Activated CD4-positive, alpha-beta T cell treated with anti-CD3 and anti-CD28 coated beads for 36 hours (primary cell): ENCODE measurements at places on chromosomes 7 and 10. TPM values are rescaled to one million over a fixed set of nuclear protein-coding genes. Genes with fewer than 3 reads are reported as not detected.

GRCh38 chr7:131007439-131008330 lies 273.7 kb upstream of the KLF14 start:
- H3K27me3 ChIP-seq: no peaks in the 10 kb centered on the region
- peaks cover 31% of the 10 kb centered on the region for H3K36me3 ChIP-seq
- H3K27ac ChIP-seq: peak overlapping the region; percentile 96
- peak; percentile 80 for DNase-seq
- peak overlapping the region; percentile 68 for H3K4me3 ChIP-seq

DNA sequence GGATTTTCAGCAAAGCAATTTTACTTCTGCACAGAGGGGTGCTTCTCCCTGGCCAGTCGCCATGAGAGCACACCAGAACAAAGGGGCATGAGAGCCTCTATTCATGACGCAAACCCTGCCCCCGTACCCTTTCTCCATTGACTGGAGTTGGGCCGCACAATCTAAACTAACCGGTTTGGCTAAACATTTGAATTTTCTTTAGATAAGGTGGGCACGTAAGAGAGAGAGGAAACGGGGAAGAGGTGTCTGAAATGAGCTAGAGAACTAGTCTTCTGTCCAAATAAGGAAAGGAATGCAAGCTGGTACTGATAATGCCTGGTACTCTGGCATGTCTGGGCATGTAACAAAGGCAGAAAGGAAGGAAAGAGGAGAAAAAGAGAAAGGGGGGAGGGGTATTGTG lies 13.2 kb upstream of the SCIN start:
- no peak overlapping the region for H3K4me3 ChIP-seq
- no peaks in the 10 kb centered on the region for H3K4me1 ChIP-seq
- no peak for DNase-seq

DNA sequence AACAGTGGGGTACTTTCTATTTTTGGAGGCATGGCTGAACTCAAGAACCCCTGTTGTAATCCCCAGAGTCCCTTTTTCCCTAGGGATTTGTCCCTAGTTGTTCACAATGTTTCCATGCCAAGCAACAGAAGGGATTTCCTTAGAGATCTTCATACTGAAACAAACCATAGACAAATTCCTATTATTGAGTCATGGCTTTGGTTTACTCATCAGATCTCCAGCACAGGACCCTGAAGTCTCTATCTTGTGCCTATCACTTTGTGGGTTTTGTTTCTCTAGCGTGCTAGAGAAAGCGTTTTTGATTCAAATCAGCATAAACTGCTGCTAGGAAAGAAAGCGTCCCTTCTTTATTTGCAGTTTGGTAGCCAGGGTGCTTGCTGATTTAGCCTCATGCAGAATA lies 165.0 kb downstream of the BAMBI start:
- DNase-seq: no peak
- H3K36me3 ChIP-seq: no peaks in the 10 kb centered on the region
- no peak overlapping the region for H3K4me3 ChIP-seq
- H3K27me3 ChIP-seq: peaks cover 6% of the 10 kb centered on the region
- H3K27ac ChIP-seq: no peak overlapping the region

DNA sequence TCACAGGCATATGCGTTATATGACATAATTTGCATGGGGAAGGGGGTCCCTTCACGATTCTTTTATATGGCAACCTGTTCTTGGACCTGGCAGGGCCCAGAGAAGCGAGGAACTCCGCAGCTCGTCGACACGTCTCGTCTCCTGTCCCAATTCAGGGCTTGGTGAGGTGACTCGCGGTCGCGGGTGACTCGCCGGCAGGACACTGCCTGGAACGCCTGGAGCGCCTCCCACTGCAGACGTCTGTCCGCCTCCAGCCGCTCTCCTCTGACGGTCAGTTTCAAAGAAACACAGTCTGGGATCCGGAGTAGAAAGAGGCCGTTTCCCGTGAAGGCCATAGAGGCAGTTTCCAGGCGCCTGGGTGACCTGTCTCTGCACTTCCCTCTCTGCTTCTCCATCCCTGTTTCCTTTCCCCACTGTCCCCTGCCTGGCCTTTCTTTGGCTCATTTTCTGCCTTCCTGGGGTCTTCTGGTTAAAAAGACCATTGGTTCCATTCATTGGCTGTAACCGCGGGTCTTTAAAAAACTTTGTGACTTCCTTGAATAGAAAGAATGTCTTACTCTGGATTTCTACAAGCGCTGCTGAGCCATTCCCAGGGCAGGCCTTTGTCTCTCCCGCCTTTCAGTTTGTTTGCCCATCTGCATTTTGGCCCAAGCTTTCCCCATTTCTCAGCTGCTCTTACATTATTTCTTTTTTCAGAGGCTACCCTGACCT lies 1.2 kb downstream of the UPP1 start:
- peaks cover 62% of the 10 kb centered on the region for H3K4me1 ChIP-seq
- no peaks in the 10 kb centered on the region for H3K27me3 ChIP-seq
- H3K36me3 ChIP-seq: peaks cover 48% of the 10 kb centered on the region

DNA sequence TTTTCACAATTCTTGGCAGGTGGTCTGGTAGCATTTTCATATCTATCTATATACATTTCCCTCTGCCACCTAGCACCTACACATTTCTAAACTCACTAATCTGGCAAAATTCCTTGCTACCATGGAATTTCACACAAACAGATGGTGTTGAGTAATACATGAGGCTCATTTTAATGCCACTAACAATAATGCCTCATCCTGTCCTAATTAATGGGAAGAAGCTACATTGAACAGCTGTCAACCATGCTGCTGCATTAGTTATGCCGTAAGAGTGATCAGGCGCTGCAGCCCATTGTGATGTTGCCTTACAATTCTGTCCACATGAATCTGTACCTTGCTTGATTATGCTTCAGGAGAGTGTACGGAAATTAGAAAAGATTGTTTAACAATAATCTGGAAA lies 23.2 kb downstream of the COL1A2 start:
- peaks cover 5% of the 10 kb centered on the region for H3K27me3 ChIP-seq
- H3K36me3 ChIP-seq: no peaks in the 10 kb centered on the region
- H3K4me3 ChIP-seq: no peak overlapping the region
- no peak for DNase-seq

GRCh38 chr10:111139567-111139966 lies 62.7 kb downstream of the ADRA2A start:
- H3K36me3 ChIP-seq: no peaks in the 10 kb centered on the region
- no peak for DNase-seq
- H3K4me1 ChIP-seq: no peaks in the 10 kb centered on the region
- no peak overlapping the region for H3K4me3 ChIP-seq
- peaks cover 31% of the 10 kb centered on the region for H3K27me3 ChIP-seq
- no peak overlapping the region for H3K27ac ChIP-seq

DNA sequence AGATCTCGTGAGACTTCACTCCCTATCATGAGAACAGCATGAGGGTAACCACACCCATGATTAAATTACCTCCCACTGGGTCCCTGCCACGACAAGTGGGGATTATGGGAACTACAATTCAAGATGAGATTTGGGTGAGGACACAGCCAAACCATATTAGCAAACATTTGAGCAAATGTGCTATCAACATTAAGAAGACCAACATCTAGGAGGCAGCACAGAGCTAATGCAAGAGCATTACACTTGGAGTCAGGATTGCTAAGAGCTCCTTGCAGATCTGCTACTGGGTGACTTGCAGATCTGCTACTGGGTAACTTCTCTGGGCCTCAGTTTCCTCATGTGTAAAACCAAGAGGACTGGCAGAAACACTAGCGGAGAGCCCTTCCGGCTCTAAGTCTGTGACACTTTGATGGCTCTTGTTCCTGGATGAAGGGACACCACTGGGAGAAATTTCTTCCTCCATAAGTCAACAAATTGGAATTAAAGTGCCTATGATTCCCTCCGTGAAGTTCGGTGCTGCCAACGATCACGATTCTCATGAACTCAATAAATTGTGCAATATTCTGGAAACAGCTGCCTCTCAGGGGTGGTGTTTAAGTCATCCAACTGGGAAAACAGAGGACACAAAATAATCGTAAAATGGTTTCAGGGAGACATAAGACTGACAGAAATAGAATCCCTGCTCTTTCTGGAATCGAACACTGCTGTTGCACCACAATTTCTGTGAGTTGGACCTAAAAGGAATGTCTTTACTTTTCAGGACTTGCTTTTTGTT lies 115.8 kb upstream of the ITGB1 start:
- no peaks in the 10 kb centered on the region for H3K36me3 ChIP-seq
- DNase-seq: no peak
- no peaks in the 10 kb centered on the region for H3K27me3 ChIP-seq

DNA sequence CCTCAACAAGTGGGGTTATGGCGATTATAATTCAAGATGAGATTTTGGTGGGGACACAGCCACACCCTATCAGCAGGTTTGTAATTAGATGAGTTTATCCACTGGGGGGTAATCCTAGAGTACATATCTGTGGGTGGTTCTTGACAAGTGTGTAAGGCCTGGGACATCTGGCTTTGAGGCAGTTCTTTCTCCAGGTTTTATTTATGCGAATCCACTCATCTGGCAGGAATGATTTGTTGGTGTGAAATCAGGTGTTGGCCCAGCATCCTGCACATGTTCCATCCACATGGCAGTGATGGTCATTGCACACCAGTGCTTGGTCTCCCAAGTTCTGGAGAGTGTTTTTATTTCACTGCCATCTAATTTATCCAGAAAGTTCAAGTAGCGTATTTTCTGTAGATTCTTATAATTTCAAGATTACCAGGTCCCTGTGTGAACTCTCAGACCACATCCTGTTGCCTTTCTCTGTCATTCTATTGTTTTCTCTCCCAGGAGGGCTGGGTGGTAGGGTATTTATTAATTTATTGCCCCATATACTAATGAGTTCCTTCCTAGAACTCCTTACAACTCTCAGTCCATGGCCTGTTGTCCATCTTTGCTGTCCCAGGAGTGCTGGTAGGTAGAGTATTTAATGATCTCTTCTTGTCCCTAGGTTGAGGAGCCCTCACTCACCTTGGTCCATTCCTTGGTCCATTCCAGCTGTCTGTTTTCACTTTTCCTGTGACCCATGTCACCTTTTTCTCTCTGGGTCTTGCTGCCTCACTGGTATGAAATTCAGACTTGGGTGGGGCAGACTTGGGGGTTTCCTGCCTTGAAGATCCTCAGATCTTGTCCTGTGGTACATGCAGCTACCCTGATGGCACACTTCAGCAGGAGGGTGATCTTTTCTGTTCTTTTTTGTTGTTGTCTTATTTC lies 10.4 kb downstream of the RALA start:
- peaks cover 59% of the 10 kb centered on the region for H3K36me3 ChIP-seq
- peaks cover 76% of the 10 kb centered on the region for H3K4me1 ChIP-seq

DNA sequence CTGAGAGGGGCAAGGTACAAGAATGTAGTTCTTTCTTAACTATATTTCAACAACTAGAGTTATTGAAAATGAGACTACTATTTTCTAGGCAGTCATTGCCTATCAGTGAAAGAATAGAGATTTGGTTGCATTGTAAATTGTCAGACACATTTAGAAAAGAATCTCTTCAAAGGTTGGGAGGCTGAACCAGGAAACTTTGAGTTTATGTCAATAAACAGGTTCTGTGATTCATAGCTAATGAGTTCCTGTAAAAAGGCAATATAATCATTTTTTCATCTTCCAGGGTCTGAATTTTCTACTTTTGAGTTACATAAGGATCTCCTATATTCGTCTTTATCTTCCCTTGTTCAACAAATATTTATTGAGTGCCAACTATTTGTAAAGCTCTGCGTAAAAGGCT lies 47.1 kb downstream of the MAGI2 start:
- no peak for DNase-seq
- H3K4me3 ChIP-seq: no peak overlapping the region
- no peaks in the 10 kb centered on the region for H3K4me1 ChIP-seq
- H3K36me3 ChIP-seq: no peaks in the 10 kb centered on the region
- H3K27me3 ChIP-seq: no peaks in the 10 kb centered on the region
- H3K27ac ChIP-seq: no peak overlapping the region

DNA sequence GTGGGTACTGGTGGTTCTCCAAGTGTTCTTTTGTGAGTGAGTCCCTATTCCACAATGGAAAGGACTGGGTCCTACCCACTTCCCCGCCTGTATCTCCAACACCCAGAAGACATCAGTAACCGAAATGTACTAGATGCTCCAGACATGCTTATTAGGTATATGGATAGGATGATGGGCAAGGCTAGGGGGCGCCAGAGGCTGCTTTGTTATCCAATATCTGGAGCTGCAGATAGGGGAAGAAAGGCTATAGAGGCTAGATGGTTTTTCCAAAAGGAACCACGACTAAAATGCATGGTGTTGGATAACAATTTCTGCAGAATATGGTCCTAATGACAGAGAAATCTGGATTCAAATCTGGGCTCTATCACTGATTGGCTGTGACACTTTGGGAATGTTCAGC lies 56.2 kb upstream of the TM9SF3 start:
- peak; percentile 88 for DNase-seq
- H3K27me3 ChIP-seq: no peaks in the 10 kb centered on the region
- H3K4me3 ChIP-seq: no peak overlapping the region
- no peak overlapping the region for H3K27ac ChIP-seq
- H3K36me3 ChIP-seq: no peaks in the 10 kb centered on the region

- H3K27ac ChIP-seq: peak overlapping the region; percentile 84
- no peaks in the 10 kb centered on the region for H3K27me3 ChIP-seq
- peak overlapping the region; percentile 46 for H3K4me3 ChIP-seq
- H3K4me1 ChIP-seq: peaks cover 34% of the 10 kb centered on the region
These were observed 102.1 kb upstream of the ZNF746 start for GRCh38 chr7:149599636-149600206.

DNA sequence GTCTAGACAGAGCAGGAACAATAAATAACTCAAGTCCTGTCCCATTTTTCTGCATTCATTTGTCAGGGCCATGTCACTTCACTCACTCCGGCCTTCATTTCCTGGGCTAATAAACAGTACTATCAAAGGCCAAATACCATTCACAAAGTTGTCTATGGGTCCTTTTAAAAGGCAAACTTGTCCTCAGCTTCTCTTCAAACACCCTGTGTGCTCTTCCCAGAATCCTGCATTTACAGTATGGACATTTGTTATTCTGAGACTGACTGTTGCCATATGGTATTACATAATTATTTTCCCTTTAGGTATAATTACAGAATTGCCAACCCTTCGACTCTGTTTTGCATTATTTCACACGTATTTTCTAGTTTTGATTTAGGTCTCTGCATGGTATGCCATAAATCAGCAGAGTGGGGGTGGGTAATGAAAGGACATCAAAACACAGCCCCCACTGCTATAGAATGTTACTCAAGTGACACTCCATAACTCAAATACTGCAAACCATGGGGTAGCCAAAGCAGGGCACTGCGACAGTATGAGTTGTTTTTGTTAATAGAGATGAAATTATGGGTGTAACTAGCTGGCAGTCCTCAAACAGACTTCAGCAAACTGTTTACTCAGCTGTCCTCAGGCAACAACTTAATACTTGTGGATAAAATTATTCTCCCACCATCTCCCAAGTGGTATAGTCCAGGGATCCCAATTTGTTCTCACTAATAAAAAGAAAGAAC lies 183.7 kb downstream of the TRIL start:
- peaks cover 15% of the 10 kb centered on the region for H3K27me3 ChIP-seq
- no peaks in the 10 kb centered on the region for H3K36me3 ChIP-seq
- no peaks in the 10 kb centered on the region for H3K4me1 ChIP-seq
- H3K27ac ChIP-seq: no peak overlapping the region
- no peak overlapping the region for H3K4me3 ChIP-seq
- DNase-seq: no peak

- no peak overlapping the region for H3K27ac ChIP-seq
- H3K4me1 ChIP-seq: peaks cover 3% of the 10 kb centered on the region
- no peaks in the 10 kb centered on the region for H3K36me3 ChIP-seq
- no peak overlapping the region for H3K4me3 ChIP-seq
- peaks cover 11% of the 10 kb centered on the region for H3K27me3 ChIP-seq
These were observed 13.1 kb downstream of the ADGRA1 start for GRCh38 chr10:133100706-133101415.

GRID2IP gene
- total RNA-seq: 0.05 TPM

GSAP gene
- total RNA-seq: 1.4 TPM

VAX1 gene
- total RNA-seq: not detected

FRMD4A gene
- total RNA-seq: 0.85 TPM

SEMA3A gene
- total RNA-seq: 1.6 TPM

PIK3CG gene
- total RNA-seq: 14.3 TPM

VGF gene
- 0.11 TPM for total RNA-seq

PAXIP1 gene
- 27.6 TPM for total RNA-seq

CRYGN gene
- 0.11 TPM for total RNA-seq
